ENCODE measurements at places on chromosomes 6 and 20. TPM values are rescaled to one million over a fixed set of nuclear protein-coding genes. Genes with fewer than 3 reads are reported as not detected.

Gene LRRN4
- not detected for total RNA-seq

- DNase-seq: no peak
Observed at GRCh38 chr20:4110885-4111284, 95.5 kb upstream of the RNF24 start.

GRCh38 chr6:113632220-113632864 lies 224.8 kb upstream of the MARCKS start:
- peak; percentile 91 for DNase-seq

DNA sequence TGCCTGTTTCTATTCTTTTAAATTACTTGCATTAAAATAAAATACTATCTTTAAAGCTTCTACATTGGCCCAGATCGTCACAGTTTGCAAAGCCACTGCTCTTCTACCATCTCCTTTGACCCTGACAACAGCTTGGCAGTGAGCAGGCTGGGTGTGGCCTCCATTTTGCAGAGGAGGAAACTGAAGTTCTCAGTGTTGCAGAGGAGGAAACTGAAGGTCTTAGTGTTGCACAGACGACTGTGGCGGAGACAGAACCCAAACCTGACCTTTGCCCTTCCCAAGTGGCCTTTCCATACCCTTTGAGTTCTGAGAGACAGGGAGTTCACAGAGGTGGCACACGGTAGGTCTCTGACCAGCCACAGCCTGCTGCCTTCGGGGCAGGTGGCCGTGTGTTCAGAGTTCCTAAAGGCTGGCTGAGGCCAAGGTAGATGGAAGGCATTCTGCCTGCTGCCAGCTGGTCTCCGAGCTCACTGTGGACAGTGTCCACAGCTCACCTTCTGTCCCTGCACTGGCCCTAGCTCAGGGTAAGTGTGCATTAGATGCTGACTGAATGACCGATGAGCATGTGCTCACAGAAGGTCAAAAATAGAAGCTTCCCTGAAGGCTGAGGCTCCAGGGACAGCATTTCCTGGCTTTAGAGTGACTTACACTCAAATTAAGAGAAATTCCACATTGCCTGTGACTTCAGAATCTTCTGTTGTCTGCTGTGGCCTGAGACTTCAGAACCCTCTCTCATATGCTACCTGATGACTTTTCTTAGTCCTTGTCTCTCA lies 113.5 kb upstream of the SLC24A3 start:
- no peak for DNase-seq

Gene HDGFL1
- total RNA-seq: 1.1 TPM

DNA sequence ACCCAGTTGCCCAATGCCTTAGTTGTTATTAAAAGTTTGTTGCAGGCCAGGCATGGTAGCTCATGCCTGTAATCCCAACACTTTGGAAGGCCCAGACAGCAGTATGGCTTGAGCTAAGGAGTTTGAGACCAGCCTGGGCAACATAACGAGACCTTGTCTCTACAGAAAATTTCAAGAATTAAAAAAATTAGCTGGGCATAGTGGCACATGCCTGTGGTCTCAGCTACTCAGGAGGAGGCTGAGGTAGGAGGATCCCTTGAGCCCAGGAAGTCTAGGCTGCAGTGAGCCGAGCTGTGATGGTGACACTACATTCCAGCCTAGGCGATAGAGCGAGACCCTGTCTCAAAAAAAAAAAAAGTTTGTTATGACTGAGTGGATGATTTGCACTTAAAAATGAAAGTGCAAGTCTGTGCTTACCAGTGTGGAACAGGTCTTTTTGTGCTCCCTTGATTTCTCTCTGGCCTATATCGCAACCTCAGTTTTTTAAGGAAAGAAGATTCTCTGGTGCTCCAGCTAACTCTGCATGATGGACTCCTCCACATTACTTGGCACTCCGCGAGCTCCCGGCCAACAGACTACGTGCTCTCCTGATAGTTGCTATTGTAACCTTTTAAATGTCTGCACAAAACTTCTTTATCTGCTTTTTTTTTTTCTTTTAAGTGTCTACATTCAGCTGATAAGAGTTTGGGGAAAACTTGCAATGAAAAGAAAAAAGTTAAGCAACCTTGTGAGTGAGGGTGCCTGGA lies 22.1 kb downstream of the ZKSCAN3 start:
- DNase-seq: peak; percentile 39

- no peak for DNase-seq
Observed at GRCh38 chr6:107439406-107439805, 20.0 kb downstream of the PDSS2 start.

DNA sequence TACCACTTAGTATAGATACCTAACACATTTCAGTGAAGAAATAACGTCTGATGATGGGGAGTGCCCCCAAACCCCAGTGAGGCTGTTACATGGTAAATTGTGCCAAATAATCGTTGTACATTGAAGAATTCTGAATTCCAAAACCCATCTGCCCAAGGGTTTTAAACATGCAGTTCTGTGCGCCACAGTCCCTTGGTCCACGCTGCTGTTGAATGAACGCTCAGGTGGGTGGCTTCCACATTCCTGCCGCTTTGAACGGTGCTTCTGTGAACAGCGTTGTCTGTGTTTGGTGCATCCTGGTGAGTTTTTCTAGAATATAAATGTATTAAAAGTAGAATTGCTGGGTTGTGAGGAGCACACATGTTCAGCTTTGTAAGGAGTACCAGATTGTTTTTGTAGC lies 2.9 kb downstream of the GID8 start:
- DNase-seq: no peak

Gene PLA2G7
- not detected for total RNA-seq

Gene HLA-DRA
- 2,040 TPM for total RNA-seq

DNA sequence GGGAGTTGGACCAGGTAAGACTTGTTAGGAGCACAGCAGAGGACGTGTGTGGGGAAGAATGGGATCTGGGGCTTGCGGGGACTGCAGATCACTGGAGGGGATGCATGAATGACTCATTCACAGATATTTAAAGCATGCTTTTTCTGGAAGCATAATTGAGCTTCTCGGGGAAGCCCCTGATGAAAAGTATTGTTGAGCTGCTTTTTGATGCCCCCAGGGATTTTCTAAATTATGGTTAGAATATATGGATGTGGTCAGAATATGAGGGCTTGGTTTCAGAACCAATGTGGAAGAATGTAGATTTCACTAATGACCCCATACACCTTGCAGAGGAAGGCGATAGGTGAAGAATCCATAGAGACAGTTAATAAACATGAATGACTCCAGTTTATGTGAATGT lies 36.1 kb downstream of the GMPR start:
- no peak for DNase-seq

- no peak for DNase-seq
Observed at GRCh38 chr6:100724222-100724621, 156.9 kb downstream of the ASCC3 start.

Gene SNX14
- 47.8 TPM for total RNA-seq

GRCh38 chr20:1299522-1299921 lies 29.4 kb downstream of the SDCBP2 start:
- DNase-seq: no peak

DNA sequence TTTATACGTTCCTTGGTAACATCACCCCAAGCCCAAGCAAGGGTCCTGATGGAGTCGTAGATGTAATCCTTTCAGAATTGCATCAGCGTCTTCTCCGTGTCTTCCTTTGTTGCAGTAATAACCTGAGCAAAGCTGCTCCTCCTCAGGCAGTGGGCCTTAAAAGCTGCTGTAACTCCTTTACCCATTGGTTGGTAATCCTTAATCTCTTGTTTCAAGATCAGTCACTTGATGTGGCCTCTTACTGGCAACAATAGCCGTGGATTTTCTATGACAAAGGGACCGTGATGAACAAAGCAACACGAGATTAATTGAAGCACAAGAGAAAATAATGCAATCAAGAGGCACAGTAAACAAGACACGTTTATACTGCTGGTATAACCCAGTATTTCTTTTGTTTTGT lies 44.6 kb downstream of the ALDH5A1 start:
- DNase-seq: no peak

GRCh38 chr6:3669916-3670315 lies 81.6 kb downstream of the PXDC1 start:
- no peak for DNase-seq

DNA sequence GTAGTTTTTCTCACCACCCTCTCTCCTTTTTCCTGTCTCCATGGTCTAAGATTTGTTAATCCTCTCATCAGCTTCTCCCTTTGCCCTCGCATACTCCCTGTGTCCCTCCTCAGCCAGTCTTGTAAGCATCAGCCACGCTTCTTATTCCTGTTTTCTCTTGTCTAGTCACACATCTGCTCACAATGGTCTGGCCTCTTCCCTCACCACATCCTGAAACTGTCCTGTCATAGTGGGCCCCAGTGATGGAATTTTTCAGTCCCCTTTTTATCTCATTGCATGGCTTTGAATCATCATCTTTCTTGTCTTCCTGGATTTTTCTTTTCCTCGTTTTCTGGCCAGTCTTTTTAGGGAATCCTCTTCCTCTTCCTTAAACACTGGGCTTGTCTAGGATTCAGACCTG lies 57.2 kb downstream of the GFRA4 start:
- DNase-seq: no peak

Gene CHRNA4
- total RNA-seq: 0.41 TPM

GRCh38 chr6:131001111-131001736 lies 61.8 kb downstream of the EPB41L2 start:
- no peak for DNase-seq

DNA sequence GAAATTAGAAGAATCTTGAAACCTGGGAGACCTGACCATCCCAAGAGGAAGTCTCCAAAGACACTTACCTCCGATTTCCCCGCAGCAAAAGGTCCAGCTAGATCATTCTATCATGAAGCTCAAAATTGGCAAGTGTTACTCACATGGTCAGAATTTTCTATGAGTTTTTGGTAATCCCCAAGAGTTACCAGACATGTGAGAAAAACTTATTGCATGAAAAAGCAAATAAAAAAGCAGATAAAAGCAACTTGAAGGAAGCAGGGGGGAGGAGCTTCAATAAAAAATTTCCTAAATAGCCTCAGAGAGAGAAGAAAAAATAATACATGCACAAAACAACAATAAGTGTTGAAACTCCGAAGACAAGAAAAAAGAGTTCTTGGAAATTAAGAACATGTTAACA lies 27.3 kb downstream of the VNN1 start:
- no peak for DNase-seq

GRCh38 chr6:153096031-153096430 lies 35.1 kb downstream of the RGS17 start:
- DNase-seq: no peak
